ENCODE measurements at places on chromosomes 11 and 22.

DNA sequence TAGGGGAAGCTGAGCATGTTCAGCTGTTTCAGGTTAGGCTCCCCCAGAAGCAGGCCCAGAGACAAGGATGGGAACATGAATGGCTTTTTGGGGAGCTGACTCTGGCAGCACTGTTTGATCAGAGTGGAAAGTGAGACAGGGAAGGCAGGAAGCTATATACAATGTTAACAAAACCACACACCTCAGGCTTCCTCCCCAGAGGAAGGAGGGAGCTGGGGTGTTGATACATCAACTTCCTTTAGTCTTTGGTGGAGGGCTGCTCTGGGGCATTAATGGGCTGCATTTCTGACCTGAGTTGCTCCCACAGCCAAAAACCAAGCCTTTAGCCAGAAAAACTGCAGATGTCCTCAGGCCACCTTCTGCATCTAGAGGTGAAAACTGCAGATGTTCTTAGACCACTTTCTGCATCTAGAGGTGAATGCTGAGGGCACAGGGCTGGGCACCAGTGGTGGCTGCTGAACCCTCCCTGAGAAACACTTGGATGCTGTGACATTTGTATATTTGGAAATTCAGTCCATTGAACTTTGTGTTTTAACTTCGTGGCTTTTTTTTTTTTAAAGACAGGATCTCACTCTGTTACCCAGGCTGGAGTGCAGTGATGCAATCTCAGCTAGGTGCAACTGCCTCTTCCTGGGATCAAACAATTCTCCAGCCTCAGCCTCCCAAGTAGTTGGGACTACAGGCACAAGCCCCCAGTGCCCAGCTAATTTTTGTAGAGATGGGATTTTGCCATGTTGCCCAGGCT is 49.9 kb downstream of the KIAA1671 start:
- DNase-seq: no peak

GRCh38 chr11:61917334-61918109 is at the start of gene RAB3IL1:
TSS of gene RAB3IL1 (minus strand) at chr11:61917566. CDS start at chr11:61917367, 199 bp downstream.
- no peak for DNase-seq

DNA sequence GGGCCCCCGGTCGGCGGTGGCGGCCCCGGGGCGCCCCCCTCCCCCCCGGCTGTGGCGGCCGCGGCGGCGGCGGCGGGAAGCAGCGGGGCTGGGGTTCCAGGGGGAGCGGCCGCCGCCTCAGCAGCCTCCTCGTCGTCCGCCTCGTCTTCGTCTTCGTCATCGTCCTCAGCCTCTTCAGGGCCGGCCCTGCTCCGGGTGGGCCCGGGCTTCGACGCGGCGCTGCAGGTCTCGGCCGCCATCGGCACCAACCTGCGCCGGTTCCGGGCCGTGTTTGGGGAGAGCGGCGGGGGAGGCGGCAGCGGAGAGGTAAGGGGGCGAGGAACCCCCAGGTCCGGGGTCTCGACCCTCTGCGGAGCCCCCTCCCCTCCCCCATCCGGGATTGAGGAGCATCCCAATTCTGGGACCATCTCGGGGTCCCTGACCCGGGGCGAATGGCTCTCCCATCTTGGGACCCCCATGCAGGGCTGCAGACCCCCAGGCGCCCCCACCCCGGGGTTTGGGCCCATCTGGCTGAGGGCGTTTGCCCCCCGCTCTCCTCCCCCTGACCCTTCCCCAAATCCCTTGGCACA is 431 bp downstream of the KMT2A start:
- DNase-seq: peak; percentile 36

GRCh38 chr11:69640995-69641581 is at the start of gene CCND1:
TSS of gene CCND1 (plus strand) at chr11:69641156. CDS start at chr11:69641314, 158 bp downstream.
- DNase-seq: peak; percentile 86

DNA sequence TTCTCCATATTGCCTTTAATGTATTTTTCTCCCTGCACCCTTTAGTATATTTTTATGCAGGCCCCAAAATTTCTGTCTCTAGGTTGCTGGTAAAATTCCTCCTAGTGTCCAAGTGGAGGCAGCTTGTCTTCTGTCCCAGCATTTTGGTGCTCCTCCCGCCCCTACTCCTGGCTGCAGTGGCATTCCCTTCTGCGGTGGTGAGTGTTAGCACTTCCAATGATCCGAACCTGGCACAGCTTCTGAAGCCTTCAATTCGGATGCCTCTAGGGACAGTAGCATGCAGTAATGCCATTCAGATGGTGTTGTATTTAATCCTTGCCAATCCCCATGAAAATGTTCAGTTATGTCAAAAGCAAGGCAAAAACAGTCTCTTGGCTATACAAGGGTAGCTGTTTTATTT is 5.9 kb downstream of the YWHAH start:
- no peak for DNase-seq

GRCh38 chr11:12846786-12847615 is 162.1 kb upstream of the RASSF10 start:
- DNase-seq: no peak

DNA sequence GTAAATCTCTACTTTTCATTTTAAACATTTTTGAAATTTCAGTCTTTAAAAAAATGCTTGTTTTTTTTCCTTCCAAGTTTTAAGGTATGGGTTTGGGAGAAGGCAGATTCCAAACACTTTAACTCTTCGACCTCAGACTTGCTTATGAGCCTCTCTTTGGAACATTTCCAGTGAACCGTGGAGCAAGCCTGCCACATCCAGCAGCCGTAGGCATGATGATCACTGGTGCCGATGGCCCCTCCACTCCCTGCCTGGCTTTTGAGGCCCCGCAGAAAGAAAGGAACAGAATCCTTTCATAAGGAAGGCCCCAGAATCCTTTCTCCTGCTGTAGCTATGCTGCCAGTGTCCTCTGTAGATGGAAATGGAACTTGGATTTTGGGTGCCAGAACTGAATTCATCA is 50.7 kb downstream of the BMAL1 start:
- DNase-seq: no peak

- peak; percentile 41 for DNase-seq
Observed at GRCh38 chr11:95821640-95822039, 31.3 kb downstream of the CEP57 start.

GRCh38 chr22:37663521-37664140 is 5.1 kb downstream of the PDXP start:
- DNase-seq: no peak

DNA sequence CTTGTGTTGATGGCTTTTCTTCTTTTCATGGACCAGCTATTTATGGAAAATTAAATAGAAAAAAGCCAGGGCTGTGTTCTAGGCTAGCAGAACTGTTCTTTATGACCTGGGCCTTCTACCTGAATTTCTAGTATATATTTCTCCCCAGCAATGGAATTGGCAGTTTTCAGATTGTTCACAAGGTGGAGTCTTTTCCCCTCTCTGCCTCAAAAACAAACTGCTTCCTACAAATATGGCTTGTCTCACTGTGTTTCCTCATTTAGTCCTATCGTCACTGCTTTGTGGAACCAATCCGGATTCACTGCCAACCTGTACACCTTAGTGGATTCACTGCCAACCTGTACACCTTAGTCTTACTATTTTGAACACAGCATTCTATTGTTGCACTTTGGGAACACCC is 5.0 kb upstream of the APOL5 start:
- no peak for DNase-seq

DNA sequence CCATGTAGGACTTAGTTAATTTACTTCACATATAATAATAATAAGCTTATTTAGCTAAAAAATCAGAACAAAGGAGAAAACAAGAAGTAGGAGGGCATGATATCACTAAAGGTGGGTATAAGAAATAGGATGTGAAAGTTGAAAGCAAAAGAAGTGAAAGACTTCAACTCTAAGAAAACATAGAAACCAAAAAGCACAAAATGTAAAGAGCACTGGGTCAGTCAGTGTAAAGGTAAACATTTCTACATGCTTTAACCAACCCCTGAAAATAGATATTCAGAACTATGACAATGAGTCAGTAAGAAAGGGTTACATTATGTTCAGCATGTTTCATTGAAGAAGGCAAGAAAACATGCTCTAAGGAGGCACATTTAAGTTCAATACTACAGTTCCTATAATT is 298.8 kb downstream of the SWAP70 start:
- no peak for DNase-seq

DNA sequence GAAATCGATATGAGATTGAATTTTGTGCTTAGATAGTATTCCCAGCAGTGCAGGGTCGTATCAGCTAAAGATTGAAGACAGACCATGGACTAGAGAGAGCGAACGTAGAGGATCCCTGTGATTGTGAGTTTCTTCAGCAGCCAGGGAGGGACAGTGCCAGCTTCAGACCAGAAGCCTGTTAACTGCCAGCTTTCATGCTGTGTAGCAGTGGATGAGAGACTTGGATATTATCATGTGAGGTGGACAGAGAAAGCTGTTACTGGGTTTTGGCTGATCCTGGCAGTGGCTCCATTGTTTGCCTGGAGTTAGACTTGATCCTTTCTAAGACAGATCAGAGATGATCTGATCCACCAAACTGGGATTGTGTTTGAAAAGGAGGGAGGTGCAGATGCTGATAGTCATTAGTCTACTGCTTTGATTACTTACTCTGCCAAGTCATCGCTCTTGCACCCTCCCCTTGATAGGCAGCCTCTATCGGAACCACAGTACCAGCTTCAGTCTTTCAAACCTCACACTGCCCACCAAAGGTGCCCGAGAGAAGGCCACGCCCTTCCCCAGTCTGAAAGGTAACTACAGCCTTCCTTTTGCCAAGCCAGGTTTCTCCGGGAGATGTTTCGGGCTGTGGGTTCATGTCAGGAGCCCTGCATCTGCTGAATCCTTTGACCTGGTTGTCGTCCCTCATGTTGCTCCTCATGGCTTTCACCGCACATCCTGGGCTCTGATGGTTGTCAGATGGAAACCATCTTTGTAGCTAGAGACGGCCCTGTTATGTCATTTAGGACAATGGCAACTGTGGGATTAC is 16.2 kb downstream of the MADD start:
- no peak for DNase-seq

GRCh38 chr11:127587511-127587910 is 586.9 kb upstream of the KIRREL3 start:
- no peak for DNase-seq

DNA sequence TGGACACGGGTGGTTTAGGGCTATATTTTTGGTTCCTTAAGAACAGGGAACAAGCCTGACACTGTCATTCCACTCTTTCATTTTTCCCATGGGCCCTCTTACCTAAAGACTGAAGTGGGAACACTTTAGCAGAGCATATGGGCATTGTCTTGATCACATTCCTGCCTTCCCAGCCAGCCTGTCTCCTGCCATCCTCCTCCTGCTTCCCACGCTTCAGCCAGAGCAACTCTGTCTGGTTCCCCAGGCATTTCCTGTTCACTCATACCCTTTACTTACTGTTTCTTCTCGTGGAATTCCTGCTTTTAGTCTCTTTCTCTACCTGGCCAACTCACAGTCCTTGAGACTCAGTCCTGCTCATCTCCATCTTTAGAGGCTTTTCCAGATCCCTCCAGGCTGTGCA is 22.8 kb downstream of the MRPL16 start:
- peak; percentile 86 for DNase-seq

- DNase-seq: peak; percentile 16
Observed at GRCh38 chr11:77542296-77542695, 47.5 kb upstream of the AQP11 start.

- no peak for DNase-seq
Observed at GRCh38 chr11:113201054-113201818, 113.1 kb upstream of the TTC12 start.

- no peak for DNase-seq
Observed at GRCh38 chr11:10267821-10268220, 26.2 kb downstream of the SBF2 start.

DNA sequence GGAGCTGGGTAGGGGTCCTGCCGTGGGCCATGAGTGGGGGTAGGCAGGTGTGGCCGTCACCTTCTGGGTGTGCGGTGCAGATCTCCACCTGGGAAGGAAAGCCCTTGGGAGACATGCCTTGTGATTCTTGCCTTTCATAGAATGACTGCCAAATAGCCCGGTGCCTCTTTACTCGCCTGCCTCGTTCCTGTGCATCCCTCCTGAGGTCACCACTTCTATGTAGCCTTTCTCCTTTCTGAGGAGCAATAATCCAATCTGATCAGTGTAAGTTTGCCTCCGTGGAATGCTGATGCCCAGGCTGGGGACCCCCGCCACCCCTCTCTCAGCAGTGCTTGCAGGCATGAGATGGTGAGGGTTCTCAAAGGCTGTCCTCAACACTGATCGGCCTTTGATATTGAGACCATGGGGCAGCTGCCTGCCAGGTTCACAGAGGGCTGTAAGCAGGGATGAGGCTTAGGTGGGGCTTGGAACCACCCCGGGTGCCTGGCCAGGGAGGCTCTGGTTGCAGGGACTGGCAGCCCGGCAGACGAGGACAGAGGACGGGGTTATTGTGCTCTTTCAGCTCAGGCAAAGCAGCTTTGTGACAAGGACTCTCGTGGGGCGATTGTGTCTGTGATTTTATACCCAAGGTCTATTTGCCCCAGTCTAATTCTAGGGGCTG is 86.1 kb upstream of the WNT7B start:
- no peak for DNase-seq

- DNase-seq: no peak
Observed at GRCh38 chr11:11081288-11081687, 223.4 kb upstream of the ZBED5 start.

GRCh38 chr22:40580631-40581030 is 55.9 kb downstream of the MRTFA start:
- DNase-seq: no peak

- DNase-seq: peak; percentile 94
Observed at GRCh38 chr11:81030186-81030585, 1589.4 kb upstream of the TENM4 start.

DNA sequence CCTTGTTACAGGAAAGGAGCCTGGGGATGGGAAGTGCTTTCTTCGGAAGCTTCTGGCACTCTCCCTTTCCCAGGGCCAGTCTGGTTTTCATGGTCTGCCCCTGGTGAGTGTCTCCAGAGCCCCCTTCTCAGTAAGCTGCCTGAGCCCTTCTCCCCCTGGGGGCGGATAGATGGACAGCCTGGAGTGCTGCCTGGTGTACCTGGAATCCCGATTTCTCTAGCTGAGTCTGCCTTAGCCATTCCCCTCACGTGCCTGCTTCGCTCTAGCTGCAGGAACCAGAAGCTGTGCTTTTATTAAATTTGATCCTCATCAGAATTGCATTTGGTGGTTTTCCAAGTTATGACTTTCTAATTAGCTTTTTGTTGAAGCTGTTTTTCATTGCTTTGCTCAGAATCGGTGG is 152.9 kb upstream of the NAV2 start:
- DNase-seq: no peak

DNA sequence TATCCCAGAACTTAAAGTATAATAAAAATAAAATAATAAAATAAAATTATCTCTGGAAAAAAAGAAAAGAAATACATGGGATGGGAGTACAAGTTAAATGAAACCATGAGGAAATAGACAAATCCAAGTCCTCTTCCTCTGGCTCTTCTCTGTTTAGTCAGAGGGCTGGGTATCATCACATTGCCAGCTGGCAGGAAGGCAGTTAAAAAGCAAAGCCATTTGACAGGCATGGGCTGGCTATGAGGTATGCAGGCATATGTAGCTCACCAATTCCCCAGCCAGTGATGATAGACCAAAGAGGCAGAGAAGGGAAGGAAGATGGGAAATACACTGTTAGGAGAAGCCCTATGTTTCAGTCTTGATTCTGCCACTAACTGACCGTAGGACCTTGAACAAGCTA is 6.5 kb downstream of the LYVE1 start:
- peak; percentile 30 for DNase-seq

Data from epithelial cell of esophagus (primary cell).